ENCODE measurements at places on chromosomes 3 and 15. TPM values are rescaled to one million over a fixed set of nuclear protein-coding genes. Genes with fewer than 3 reads are reported as not detected.

- DNase-seq: no peak
Observed at GRCh38 chr3:195557322-195557721, 14.2 kb upstream of the PPP1R2 start.

- no peak for DNase-seq
Observed at GRCh38 chr3:128367761-128368160, 98.9 kb downstream of the DNAJB8 start.

DNA sequence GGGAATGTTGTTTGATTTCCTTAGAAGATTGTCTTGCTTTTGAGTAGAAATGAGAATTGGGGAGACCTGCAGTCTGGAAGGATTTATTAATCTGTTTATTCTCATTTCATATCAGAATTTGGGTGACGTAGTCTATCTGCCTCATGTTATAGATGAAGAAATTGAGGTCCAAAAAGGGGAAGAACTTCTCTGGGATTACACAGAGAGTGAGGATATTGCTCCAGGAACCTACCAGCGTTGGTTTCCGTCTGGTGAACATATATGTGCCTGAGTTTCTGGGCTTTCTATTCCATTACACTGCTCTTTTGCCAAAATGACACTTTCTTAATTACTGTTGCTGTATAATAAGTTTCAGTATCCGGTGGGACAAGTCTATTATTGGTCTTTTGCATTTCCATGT is 51.8 kb downstream of the CTDSPL start:
- no peak for DNase-seq

DNA sequence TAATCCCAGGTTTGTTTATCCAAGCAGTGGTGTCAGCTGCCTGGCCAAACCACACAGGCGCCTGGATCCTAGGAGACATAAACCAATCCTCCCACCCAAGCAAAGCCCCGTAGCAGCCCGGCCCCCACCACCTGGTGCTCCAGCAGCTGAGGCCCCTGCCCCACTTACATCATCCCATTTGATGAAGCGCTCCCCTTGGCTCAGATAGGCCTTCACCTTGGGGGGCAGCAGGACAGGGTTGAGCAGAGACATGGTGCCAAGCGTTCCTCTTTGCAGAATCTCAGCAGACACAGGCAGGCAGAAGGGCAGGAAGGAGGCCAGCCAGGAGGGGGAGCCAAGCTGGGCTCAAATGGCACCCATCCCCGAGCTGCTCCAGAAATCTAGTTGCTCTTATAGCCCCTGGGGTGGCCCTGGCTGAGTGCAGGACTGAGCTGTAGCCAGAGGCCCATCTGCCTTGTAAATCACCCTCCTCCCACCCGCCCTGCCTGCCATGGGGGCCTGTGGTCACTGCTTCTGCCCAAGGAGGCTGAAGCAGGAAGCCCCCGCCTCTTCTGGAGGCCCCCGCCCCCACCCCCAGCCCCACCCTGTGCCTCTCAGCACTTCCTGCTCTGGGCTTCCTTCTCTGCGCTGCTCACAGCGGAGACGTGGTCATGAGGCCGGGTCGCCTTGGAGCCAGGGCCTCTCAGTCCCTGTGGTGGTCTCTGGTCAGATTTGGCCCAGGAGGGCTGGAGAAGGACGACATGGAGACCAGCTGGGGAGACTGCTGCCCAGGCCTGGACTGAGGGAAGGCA is at the start of gene PLCB2:
Gene PLCB2, minus strand, starts transcription at position 515 of the 791 bp plus-strand sequence. Its CDS starts 263 bp downstream, at position 252.
- DNase-seq: no peak

GRCh38 chr3:184786280-184786941 is 25.6 kb upstream of the VPS8 start:
- DNase-seq: peak; percentile 64

- no peak for DNase-seq
Observed at GRCh38 chr3:128473737-128474136, 7.0 kb upstream of the DNAJB8 start.

GRCh38 chr3:151926956-151927355 is 53.5 kb downstream of the SUCNR1 start:
- no peak for DNase-seq

- DNase-seq: no peak
Observed at GRCh38 chr3:123792473-123793201, 91.5 kb downstream of the MYLK start.

DNA sequence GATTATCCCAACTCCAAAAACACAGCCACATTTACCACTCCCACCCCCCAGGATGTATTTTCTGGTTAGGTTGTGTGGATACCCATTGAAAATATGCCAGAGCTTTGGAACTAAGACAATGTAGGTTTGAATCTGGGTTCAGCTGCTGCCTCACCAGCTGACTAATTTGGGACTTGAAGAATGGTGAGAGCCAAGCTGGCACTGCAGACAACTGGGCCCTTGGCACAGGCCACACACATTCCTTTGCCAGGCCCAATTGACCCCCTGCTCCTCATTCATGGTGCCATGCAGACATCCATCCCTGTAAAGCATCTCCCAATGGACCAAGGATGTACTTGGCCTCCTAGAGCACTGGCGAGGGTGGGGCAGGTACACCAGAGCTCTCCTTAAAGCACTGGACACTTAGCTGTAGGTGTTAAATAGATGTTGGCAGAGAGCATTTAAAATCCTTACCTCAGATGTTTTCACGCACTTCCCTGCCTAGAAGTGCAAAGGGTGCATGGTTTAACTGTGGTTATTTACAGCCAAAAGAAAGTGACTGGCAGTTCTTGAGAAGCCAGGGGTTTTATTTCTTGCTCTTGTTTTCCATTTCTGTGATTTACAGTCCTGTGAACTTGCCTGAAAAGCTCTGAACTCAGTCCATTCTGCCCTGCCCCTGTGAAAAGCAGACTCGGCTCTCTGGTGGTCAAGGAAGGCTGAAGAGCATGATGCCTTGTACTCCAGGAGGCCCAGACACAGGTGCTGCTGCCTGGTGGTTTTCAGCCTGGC is 138.5 kb downstream of the CLSTN2 start:
- DNase-seq: no peak

DNA sequence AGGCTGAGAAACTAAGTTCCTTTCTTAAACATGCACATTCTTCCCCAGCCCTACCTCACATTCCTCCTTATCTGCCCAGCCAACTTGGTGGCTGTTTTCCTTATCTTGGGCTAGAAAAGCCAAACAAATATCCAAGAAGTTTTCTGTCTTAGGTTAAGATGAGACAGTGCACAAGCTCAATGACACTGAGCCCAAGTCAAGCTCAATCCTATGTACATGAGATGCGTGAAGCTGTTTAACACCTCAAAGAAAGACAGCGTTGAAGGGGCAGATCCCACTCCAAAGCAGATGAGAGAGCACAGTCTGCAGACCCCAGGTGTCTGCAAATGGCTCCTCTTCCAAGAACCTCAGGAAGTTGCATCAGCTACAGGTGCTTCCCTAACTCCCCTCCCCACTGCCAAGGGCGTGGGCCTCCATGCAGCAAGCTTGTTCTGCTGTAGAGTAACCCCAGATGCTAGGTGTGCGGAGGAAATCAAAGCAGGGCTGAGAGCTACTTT is 16.6 kb downstream of the LRRC2 start:
- no peak for DNase-seq

DNA sequence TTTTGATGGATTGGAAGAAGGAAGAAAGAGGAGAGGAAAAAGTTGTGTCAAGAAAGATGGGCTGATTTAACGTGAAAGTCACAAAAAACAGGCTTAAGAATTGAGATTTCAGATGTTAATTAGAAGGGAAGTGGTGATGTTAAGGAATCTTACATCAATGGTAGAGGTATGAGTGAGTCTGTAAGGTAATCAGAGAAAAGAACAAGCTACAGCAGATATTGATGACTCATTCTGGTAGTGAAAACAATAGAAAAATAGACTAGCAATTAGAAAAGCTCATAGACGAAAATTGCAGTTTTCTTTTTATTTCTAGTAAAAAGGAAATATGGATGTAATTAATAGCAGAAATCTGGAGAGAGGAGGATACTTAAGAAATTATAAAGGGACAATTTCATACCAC is 559.6 kb downstream of the MCTP2 start:
- no peak for DNase-seq

ANKRD63 gene
- polyA plus RNA-seq: not detected

YEATS2 gene
- polyA plus RNA-seq: 4.8 TPM

KY gene
- polyA plus RNA-seq: 0.46 TPM

GOLGA6L7 gene
- polyA plus RNA-seq: not detected

TNFSF10 gene
- 17.9 TPM for polyA plus RNA-seq

PP2D1 gene
- not detected for polyA plus RNA-seq

TRIM42 gene
- not detected for polyA plus RNA-seq

Measured in heart right ventricle (tissue), 16 donors.